Adipocyte (in vitro differentiated cells): ENCODE measurements at places on chromosomes 11 and 22.

DNA sequence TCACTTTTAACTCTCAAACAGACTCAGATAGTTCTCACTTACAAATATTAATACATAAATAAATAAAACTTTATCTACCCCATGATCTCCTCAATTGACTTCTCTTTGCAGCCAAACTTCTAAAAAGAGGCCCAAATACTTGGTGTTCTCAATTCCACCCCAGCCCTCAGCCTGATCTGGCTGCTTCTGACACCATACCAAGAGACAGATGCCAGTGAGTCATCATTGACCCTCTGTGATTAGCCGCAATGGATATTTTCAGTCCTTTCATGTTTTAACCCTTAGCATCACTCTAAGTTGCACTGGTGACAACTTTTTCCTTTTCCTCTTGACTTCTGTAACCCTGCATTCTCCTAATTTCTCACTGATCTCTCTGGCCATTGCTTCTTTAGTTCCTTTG, 184.1 kb upstream of the ARHGAP20 start:
- DNase-seq: peak; percentile 81

GRCh38 chr11:129972611-129973010, 30.0 kb downstream of the PRDM10 start:
- no peak for DNase-seq

DNA sequence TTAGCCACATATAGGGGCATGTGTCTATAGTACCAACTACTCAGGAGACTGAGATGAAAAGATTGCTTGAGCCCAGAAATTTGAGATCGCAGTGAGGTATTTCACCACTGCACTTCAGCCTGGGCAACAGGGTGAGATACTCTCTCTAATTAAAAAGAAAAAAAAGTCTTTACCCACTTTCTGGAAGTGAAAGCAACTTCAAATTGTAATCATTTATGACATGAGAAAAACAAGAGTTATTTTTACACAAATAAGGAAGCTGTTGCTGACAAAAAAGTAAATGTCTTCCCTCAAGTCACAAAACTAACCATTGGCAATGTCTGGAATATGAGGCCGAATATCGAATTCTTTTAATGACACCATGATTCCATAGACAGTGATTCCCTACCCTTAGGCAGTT, 71.4 kb downstream of the GLYATL1 start:
- no peak for DNase-seq

- no peak for DNase-seq
Observed at GRCh38 chr11:120899720-120900119, 124.2 kb upstream of the TBCEL start.

- DNase-seq: peak; percentile 74
Observed at GRCh38 chr11:859394-860131, 16.9 kb downstream of the TSPAN4 start.

- no peak for DNase-seq
Observed at GRCh38 chr11:122584670-122585069, 70.9 kb upstream of the UBASH3B start.
